ENCODE measurements at places on chromosomes 7 and 10. TPM values are rescaled to one million over a fixed set of nuclear protein-coding genes. Genes with fewer than 3 reads are reported as not detected.
A peak's percentile ranks its signal among the peaks of the same experiment; 100 is the strongest.

CNPY1 gene
- total RNA-seq: not detected

RARRES2 gene
- 12.6 TPM for total RNA-seq

GPRIN2 gene
- total RNA-seq: 0.89 TPM

ESYT2 gene
- 75.4 TPM for total RNA-seq

AKR1C3 gene
- total RNA-seq: 95.6 TPM

CAV2 gene
- total RNA-seq: 14.8 TPM

SLC4A2 gene
- 851 TPM for total RNA-seq

SLC13A1 gene
- total RNA-seq: not detected

ACTA2 gene
- 0.31 TPM for total RNA-seq

PDK4 gene
- 4.9 TPM for total RNA-seq

SEMA3E gene
- 5.6 TPM for total RNA-seq

RELN gene
- not detected for total RNA-seq

DNA sequence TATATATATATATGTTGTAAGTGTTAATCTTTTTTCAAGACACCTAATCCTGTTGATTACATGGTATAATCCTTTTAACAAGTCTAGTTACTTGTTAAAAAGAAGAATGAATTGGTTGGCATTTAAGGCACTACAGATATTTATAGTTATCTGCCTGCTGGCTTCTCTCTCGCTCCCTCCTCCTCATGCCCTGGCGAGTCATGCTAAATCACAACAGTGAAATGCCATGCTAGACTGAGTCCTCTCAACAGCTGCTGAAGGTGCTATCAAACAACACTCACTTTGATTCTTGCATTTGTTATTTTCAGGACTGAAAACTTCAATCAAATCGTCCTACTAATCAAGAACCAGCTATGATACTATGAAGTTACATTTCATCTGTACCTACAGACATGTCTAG is 15.4 kb downstream of the NRAP start:
- no peak for DNase-seq

- DNase-seq: peak; percentile 83
These were observed 77.9 kb downstream of the SNX10 start for GRCh38 chr7:26369593-26369992.

GRCh38 chr7:38819463-38819862 is 89.5 kb downstream of the VPS41 start:
- DNase-seq: no peak

DNA sequence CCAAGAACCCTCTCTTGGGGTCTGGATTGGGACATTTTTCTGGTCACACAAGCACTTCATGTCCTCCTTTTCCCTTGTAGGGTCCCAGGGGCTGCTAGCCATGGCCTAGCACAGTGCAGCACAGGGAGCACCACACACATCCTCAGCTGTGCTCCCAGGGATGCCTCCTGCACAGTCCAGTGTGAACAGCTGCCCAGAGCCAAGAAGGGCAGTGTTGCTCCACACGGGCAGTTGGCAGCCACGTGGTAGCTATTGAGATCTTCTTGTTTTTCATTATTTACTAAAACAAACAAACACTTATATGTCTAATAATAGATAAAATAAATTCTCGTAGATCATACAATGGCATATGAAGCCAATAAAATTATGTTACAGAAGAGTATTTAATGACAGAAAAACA is 13.9 kb upstream of the LANCL2 start:
- DNase-seq: no peak

DNA sequence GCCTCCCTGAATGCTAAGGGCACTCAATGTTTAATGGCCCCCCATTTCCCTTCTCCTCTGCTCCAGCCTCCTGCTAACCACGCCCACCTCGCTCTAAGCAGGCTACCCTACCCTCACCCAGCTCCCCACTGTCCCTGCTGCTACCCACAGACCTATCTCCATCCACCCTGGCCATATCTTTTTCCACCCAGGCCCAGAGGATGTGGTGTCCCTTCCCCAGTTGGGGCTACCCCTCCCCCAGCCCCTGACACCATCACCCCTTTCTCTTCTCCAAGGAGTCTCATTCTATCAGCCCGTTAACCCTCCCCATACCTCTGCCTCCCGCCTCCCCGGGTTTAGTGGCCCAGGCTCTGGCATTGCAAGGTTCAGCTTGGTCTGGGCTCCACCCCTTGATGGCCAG is 28.9 kb upstream of the PPIF start:
- DNase-seq: no peak

DNA sequence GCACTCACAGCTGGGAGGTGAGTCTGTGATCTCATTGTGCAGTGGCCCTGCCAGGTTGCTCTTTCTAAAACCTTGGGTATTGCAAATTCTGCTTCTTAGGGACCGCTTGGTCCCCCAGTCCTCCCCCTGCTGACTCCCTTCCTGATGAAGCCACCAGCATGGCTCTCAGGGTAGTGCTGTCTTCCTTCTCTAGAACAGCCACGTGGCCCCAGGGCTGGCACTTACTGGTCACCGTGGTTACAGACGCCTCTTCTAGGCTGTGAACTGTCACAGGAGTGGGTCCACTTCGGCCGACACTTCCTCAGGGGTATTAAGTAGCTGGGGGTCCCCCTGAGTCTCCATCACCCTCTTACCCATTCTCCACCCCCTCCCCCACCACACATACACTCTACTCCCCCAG is 2.7 kb upstream of the HTRA1 start:
- no peak for DNase-seq

- no peak for DNase-seq
These were observed 31.6 kb upstream of the PCGF5 start for GRCh38 chr10:91188889-91189288.

GRCh38 chr7:85619236-85619635 is 432.4 kb upstream of the SEMA3D start:
- no peak for DNase-seq

DNA sequence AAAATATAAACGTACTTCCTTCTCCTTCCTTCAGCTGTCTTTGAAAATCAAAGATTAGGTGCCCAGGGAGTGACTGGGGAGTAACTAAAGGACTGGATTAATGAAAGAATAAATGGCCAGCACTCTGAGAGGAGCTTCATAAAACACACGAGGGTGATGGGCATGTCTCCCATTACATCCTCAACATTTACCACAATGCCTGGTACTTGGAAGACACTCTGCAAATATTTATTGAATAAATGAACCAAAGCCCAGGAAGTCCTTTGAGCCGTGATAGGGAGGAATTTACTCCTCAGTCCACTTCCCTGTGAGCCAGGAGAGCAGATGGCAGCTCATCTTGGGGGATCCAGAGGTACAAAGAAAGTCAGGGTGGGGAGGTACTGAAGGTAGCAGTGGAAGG is 96.3 kb downstream of the RAB11FIP2 start:
- no peak for DNase-seq

DNA sequence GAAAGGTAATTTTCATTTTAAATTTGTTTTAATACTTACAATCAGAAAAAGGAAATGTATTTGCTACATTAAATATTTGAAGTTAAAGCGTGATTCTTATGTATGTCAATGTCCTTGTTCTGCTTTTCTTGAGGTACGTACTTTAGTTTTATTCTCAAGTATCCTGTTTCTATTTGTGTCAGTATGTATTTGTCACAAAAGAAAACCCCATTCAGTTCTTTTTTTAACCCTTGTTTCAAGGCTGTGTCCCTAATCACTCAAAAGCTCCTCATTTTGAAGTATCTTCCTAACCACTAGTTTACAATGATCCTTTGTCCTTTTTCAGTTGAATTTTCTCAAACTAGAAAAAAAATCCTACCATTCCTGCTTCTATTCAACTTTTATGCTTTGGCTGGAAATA is 25.2 kb downstream of the NHLRC2 start:
- no peak for DNase-seq

DNA sequence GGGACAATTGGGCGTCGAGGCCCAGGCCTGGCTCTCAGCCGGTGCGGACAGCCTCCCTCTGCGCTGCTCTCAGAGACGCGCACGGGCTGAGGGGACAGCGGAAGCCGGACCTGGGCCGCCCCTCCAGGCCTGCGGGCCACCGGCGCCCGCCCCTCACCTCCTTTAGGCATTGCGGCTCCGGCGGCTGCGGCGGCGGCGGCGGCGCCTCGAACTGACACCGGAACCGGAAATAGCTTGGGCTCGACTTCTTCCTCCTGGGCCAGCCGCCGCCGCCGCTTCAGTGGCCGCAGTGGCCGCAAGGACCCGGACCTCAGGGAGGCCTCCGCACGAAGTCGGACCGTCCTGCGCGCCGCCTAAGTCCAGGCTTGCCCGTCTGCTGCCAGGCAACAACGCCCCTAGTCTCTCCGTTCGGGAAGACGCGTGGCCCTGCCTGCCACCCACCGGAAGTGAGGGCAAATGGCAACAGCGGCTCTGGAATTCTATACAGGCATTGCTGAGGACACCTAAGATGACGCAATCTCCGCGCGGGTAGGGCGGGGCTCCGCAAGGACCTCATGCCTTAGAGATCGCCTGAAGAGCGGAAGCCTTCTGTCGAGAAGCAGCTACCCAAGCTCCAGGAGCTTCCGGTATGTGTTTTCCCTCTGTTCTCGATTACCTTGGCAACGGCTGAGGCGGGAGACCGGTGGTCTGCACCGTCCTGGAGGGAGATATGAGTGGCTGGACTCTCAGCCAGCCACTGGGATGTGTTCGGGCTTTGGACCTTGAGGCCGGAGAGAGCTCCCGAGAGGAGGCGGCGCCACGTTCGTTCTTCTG is at the start of the genes BUD31 and PDAP1:
Gene BUD31 (plus strand): TSS at position 591 of the 813 bp plus-strand sequence. CDS start 2,124 bp downstream, outside the sequence.
Gene PDAP1 (minus strand): TSS at position 219 of the 813 bp plus-strand sequence. CDS start 49 bp downstream, at position 170.
- DNase-seq: peak; percentile 95

All from HT-29 (cell line).